Heart left ventricle (tissue), 16 donors: ENCODE measurements at places on chromosomes 5 and 9. TPM values are rescaled to one million over a fixed set of nuclear protein-coding genes. Genes with fewer than 3 reads are reported as not detected.

DNA sequence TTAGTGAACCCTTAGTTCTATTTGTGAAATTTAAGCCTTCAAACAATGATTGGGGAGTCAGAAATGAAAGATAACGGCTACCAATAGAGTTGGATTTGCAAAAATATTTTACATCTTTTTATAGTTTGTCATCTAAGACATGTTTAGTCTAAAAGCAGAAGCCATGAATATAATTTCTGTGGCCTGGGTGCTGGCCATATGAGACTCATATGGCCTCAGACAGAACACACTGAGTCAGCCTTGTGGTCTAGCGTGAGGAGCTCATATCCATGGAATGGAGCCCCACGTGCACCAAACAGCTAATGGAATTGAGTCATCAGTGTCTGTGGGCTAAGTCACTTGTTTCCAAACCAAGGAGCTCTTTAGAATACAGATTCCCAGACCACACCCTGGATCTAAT lies 240.7 kb upstream of the NREP start:
- DNase-seq = peak; percentile 13

DNA sequence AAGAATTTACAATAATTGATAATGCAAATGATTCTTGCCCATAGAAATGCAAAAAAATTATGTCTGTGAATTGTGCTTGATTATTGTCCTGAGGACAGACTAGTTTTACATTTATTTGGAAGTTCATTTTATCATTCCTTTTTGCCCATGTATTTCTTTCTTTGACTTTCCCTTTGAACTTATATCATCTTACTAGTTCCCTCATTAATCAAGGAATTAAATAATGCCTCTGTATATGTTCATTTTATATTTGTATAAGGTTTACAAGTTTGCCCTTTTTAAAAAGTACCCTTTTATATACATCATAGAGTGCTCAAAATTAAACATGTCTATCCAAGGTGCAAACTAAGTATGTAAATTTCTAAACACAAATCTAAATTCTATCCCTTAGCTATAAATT lies 501.6 kb downstream of the NTRK2 start:
- no peak for DNase-seq

DNA sequence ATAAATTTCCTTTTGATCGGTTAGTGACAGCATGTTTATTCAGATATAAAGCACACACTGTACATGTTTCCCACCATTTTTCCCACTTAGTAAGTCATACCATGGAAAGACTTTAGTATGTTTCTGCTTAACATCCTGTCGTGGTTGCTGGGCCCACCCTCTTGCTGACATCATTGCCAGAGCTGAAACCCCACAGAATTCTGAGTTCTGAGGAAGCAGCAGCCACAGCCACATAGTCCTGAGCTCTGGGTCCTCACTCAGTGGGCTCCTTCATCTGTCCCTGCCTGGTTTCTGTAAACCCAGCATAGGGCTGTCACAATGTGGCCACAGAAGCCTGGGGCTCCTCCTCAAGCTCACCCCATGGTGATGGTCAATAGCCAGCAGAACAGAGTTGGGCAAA lies 441.5 kb downstream of the ENC1 start:
- no peak for DNase-seq

- DNase-seq = no peak
Observed at GRCh38 chr9:95903398-95903797, 27.9 kb downstream of the ERCC6L2 start.

Gene NSMF
- 13.9 TPM for total RNA-seq

Gene PCSK1
- 0.07 TPM for total RNA-seq
